GM04504 (cell line): ENCODE measurements at places on chromosomes 7 and 10.

DNA sequence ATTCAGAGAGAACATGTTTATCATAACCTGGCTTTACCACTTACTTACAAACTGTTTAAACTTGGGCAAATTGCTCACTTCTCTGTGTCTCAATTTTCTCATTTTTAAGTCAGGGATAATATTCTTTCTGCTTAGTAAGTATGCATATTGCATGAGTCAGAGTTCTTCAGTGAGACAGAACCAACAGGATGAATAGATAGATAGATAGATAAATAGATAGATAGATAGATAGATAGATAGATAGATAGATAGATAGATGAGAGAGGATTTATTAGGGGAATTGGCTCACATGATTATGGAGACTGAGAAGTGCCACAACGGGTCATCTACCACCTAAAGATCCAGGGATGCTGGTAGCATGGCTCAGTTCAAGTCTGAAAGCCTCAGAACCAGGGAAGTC lies 15.7 kb upstream of the SMIM30 start:
- no peak for DNase-seq

GRCh38 chr10:97731346-97732051 lies 5.4 kb upstream of the ZFYVE27 start:
- no peak for DNase-seq

DNA sequence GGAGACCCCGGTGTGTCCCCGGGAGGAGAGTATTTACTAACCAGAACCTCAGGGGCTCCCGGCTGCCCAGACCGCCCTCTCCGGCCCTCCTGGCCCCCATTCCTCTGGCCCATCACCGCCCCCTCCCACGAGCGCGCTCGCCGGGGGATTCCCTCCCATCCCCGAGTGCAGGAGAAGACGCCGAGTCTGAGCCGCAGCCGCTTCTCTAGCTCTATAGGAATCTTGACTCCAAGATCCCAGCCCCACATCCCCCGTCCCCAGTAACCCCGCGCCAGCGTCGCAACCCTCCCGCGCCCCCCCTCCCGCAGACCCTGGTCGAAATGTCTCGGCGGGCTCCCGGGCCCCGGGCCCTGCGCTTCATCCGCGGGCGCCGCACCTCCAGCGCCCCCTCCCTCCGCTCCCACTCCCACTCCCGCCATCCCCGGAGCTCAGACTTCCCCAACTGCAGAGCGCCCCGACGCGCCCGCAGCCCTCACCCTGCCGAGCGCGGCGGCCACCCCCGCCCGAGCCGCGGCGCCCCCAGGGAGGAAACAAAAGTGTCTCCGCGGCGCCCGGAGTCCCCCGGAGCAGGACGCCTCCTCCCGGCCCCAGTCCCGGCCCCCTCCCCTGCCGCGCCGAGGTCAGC lies 541 bp downstream of the ELMO1 start:
- no peak for DNase-seq

- DNase-seq, result no peak
Observed at GRCh38 chr7:127792528-127793342, 140.7 kb downstream of the SND1 start.

DNA sequence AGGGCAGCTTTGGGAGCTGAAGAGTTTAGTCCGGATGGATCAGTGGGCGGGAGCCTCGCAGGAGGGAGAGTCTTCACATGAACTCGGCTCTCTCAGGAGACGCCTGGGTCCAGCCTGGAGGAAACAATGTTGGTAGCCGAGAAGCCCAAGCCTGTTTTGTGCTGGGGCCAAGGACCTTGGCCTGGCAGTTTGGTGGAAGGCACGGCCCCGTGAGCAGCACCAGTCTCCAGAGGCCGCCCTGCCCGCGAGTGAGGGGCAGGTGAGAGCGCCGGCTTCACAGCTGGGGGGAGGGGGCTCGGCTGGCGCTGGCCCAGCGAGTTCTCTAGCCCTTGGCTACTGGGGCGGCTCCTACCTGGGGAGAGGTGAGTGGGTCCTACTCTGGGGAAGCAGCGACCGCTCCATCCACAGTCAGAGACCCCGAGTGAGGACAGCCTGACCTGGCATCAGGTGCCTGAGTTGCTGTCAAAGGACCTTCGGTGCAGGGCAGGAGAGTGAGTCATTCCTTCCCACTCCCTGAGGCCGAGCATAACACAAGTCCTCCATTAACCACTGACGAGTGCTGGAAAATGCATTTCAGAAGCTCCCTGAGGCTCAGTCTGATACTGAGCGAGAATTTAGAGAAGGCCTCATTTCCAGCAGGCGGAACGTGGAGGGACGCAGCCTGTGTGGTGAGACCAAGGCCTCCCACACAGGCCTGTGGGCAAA lies 89.3 kb upstream of the DIP2C start:
- DNase-seq, result no peak

GRCh38 chr10:19713800-19714525 lies 102.3 kb upstream of the PLXDC2 start:
- no peak for DNase-seq

- DNase-seq, result no peak
Observed at GRCh38 chr7:6279937-6280336, 7.5 kb upstream of the CYTH3 start.

- DNase-seq, result no peak
Observed at GRCh38 chr7:155844019-155844453, 31.8 kb upstream of the SHH start.

DNA sequence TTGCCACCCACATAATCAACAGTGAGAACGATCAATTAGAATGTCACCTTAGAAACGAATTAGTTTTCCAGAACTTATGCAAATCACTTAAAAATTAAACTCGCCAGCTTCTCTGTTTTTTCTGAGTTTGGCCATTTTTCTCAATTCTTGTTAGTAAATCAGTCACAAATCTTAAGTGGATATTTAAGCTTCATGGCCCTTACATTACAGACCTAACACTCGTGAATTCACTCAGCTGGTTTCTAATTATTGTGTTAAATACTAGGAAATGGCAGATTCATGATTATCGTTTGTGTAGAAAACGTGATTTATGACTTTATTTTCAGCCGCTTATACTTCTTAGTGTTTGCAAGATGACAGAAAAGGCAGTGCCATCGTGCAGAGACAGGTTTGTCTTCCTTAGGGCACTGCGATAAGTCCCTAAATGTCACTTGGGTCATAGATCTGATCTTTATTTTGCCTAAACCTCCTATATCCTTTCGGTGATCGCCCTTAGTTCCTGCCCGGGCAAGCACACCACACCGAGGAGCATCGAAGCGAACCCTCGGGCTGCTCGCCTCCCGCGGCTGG lies 587 bp upstream of the CELF2 start:
- DNase-seq, result no peak

DNA sequence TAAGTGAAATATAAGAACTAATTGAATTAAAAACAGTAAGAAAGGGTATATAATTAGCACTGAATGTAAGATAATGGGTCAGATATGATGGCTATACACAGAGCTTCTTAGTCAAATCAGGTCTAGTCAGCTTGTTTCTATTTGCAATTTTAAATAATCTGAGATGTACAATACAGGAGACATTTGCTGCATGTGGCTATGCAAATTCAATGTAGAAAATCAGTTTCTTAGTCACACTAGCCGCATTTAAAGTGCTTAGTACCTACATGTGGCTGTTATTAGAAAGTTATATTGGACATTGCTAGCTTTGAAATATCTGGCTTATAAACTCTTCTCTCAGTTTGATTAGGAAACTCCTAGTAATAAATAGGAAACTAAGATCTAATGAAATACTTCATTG lies 25.3 kb downstream of the CCDC7 start:
- DNase-seq, result no peak

- DNase-seq, result no peak
Observed at GRCh38 chr10:133235265-133235855, 2.3 kb upstream of the VENTX start.

- no peak for DNase-seq
Observed at GRCh38 chr7:46448478-46448877, 527.4 kb upstream of the IGFBP3 start.

- DNase-seq, result no peak
Observed at GRCh38 chr7:50356212-50356944, 51.9 kb downstream of the IKZF1 start.

DNA sequence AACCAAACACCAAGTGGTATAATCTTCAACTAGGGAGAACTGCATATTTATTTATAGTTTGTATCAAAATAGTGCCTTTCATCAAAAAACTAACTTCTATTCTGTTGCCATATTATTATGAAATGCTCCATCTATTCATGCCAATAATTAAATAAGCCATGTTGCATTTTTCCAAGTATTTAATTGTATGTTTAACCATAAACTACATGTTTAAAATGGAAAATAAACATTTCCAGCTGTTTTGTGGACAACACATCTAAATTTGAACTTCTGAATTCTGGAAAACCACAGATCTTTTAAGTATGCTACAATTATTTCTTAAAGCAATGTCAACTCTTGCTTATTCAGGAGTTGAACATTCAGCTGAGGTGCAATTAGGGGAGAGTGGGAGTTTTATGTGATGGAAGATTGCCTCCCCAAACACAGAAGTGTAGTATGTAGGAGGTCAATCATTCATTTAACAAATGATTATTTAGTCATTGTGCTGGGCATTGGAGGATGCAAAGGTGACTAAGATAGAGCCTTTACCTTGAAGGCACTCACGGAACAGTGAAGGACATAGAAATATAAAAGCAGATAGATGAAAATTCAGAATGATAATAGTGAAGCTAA lies 80.7 kb upstream of the PPP1R3C start:
- DNase-seq, result no peak

DNA sequence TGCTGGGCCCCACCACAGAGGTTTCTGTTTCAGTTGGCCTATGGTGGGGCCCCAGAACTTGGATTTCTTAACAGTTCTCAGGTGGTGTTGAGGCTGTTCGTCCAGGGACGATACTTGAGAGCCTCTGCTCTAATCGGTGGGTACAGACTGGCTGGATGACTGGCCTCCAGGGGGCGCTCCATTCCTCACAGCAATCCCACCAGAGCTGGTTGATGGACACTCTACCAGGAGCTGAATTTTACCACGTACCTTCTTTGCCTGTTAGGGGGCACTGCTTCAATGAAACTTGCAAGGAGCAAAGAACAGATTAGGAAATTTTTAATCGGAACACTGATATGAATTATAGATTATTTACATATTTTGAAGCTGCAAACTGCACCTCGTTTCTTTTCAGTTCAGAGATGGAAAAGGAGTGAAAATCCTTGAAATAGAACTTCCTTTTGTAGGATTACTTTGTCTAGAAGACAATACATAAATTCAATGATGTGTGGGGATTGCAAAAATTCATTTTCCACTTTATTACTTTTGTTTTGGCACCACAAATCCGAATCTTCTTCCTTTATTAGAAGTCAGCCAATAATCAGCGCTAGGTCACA lies 44.8 kb downstream of the KBTBD2 start:
- peak; percentile 28 for DNase-seq

DNA sequence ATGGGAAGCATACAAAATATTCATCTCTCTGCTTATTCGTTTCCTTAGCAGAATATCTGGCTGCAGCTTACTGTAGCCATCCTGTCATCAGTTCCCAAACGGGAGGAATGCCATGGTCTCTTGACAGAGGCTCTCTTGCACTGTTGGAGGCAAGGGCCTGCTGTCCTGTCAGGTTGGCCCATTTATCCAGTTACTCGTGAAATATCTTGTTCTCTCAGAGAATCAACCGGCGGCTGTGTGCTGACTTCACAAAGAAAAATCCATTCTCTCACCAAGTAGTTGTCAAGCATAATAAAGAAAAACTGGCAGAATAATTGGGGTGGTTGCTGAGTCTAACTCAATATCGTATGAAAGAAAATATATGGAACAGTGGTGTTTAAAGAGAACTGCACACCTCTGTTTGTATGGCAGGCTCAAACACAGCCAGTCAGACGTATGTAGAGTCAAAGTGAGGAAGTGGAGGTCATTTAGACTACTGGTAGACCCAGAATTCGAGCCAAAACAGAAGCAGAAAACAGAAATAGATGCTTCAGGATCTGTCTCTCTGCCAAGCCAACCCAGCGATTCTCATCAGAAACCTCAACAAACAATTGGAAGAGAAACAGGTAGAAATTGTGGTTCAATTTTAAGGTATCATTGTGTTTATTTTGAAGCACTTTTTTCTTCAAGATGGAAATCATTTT lies 349.2 kb upstream of the PRKCQ start:
- no peak for DNase-seq

DNA sequence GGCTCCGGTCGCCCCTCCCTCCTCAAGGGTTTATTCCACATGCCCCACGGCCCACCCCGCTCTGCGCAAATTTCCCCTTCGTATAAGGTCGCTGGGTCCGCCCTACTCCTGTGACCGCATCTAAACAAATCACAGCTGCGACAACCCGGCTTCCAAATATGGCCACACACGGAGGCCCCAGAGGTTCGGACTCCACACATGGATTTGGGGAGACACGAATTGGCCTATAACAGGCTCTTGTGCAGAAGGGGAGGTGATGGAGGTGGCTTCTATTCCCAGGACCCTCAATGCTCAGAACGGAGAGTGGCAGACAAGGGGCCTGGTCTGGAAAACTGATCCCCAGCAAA lies 90.1 kb downstream of the FOXL3 start:
- no peak for DNase-seq

GRCh38 chr7:156932006-156932405 lies 17.5 kb upstream of the NOM1 start:
- DNase-seq, result no peak

DNA sequence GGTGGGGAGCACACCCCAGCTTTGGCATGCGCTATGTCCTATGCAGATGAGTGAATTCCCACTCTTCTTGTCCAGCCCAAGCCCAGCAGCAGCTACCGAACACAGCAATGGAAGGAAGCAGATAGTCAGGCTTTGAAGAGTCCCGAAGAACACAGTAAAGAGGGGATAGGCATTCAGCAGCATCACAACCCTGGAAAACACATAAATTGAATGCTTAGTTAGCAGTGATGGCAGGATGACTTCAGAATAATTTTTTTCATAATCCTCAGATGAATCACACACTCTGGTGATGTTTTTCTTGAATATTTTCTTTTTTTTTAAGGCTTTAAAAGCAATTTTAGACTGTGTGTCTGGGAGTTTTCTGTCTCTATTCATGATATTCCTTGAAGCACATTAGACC lies 95.8 kb downstream of the CFAP58 start:
- DNase-seq, result no peak

- no peak for DNase-seq
Observed at GRCh38 chr7:157769086-157769485, 432.3 kb downstream of the DNAJB6 start.

GRCh38 chr7:55026086-55026790 lies 7.4 kb downstream of the EGFR start:
- DNase-seq, result no peak

- no peak for DNase-seq
Observed at GRCh38 chr10:131669838-131670237, 231.0 kb upstream of the PPP2R2D start.

DNA sequence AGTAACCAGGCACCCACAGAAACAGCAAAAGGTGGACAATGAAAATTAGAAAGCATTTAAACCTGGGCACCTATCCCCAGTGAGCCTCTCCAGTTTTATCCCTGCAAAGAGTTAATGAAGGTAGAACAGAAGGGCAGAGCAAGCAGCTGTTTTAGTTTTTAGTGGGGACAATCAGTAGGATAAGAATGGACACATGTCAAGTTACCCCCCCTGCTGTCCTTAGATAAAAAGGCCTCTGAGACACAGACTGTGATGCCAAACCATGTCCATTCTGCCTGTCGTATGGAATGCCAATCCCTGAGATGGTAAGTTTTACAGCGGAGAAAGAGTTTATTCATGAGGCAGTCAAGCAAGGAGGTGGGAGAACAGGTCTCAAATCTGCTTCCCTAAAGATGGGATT lies 162.6 kb upstream of the AGR3 start:
- no peak for DNase-seq

- DNase-seq, result peak; percentile 32
Observed at GRCh38 chr7:44824894-44825526, 22.9 kb downstream of the H2AZ2 start.
